T-cell (primary cell): ENCODE measurements at places on chromosomes 2 and 18. TPM values are rescaled to one million over a fixed set of nuclear protein-coding genes. Genes with fewer than 3 reads are reported as not detected.

OSR1 gene
- total RNA-seq: not detected

FEV gene
- total RNA-seq: not detected

SLC23A3 gene
- total RNA-seq: 8.7 TPM

CCDC102B gene
- 6.1 TPM for total RNA-seq

SCYGR4 gene
- total RNA-seq: not detected

DSG4 gene
- not detected for total RNA-seq

C2orf78 gene
- total RNA-seq: not detected

GBX2 gene
- total RNA-seq: not detected

LYG2 gene
- not detected for total RNA-seq

GPR45 gene
- total RNA-seq: not detected

DPYSL5 gene
- not detected for total RNA-seq

KLHL41 gene
- total RNA-seq: not detected

AQP4 gene
- total RNA-seq: 0.10 TPM

STPG4 gene
- 0.79 TPM for total RNA-seq

RGPD4 gene
- total RNA-seq: not detected

EGR4 gene
- 0.28 TPM for total RNA-seq

LCT gene
- 0.26 TPM for total RNA-seq

TUBB8B gene
- total RNA-seq: not detected
